ENCODE measurements at places on chromosomes 11 and 22.

GRCh38 chr22:46374663-46375474 lies 39.4 kb downstream of the TRMU start:
- DNase-seq: no peak

DNA sequence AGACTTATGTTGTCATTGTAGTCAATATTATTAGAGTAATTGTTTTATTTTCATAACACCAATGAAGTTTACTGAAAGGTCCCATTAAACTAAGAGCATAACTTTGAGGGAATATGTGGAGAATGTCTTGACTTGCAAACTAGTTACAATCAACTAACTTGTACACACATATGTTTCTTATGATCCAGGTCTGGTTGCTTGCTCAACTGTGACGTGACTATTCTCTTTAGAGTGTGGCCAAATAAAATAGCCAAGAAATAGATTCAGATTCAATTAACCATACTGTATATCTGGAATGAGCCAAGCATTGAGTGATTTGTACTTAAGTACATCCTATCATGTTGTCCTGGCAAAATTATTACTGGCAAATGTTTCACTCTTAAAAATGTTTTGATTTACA lies 101.7 kb downstream of the METTL15 start:
- DNase-seq: no peak

DNA sequence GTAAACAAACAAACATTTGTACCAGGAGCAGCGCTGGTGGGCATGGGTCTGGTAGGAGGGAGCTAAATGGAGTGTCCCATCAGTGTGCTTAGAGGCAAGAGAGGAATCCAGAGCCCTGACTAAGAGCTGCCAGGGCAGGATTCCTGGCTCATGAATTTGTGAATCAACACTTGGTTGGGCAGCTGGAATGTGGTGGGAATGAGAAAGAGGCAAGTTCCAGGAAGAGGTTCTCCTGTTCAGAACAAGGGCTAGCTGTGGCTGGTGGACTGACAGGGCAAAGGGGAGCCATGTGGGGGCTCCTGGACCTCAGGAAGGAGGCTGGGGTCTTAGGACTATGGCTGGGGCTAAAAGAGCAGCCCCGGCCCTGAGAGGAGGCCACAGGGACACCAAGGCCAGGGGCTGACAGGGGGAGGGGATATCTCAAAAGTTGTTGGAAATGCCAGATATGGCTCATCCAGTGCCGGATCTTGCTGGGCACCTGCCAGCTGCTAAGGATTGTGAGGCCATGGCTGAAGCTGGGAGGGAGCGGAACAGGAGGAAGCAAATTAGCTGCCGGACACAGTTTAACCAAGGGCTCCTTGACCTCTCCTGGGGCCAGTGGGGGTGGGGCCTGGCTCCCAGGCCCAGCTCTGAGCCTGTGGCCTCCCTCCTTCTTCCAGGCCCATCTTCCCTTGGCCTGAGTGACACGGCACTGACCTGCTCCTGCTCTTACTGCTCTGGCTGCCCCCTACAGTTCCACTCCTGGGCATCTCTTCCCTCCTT lies 14.6 kb upstream of the P2RY6 start:
- peak; percentile 86 for DNase-seq

DNA sequence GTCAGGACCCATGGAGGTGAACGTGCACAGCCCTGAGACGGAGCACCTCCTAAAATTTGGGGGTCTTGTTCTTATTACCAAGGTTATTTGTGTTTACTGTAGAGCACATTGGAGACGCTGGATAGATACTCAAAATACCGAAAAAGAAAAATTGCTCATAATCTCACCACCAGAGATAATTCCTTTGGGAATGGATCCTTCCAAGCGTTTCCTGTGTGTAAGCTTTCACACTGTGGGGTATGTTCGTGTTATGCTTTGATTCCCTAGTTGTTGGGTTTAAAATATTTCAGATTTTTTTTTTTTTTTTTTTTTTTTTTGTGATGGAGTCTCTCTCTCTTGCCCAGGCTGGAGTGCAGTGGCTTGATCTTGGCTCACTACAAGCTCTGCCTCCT lies 14.1 kb upstream of the MRGPRD start:
- DNase-seq: no peak

- no peak for DNase-seq
Measured at GRCh38 chr11:76835928-76836612, 24.6 kb upstream of the ACER3 start.

DNA sequence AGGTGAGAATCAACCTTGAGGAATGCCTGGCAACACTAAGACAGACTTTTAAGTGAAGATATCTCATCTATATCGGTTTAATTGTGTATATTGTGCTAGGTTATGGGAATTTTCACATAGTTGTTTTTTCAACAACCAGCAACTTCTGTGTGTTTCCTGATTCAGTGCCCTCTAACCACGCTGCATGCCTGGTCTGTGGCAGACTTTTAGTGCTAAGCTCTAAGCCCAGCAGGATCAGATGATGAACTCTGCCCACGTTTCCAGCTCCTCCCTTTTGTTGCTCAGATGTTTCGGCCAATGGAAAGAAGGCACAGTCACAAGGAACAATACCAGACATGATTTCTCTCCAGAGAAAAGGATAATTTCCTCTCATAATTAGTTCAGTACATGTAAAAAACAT lies 1.4 kb upstream of the VWA5A start:
- no peak for DNase-seq

DNA sequence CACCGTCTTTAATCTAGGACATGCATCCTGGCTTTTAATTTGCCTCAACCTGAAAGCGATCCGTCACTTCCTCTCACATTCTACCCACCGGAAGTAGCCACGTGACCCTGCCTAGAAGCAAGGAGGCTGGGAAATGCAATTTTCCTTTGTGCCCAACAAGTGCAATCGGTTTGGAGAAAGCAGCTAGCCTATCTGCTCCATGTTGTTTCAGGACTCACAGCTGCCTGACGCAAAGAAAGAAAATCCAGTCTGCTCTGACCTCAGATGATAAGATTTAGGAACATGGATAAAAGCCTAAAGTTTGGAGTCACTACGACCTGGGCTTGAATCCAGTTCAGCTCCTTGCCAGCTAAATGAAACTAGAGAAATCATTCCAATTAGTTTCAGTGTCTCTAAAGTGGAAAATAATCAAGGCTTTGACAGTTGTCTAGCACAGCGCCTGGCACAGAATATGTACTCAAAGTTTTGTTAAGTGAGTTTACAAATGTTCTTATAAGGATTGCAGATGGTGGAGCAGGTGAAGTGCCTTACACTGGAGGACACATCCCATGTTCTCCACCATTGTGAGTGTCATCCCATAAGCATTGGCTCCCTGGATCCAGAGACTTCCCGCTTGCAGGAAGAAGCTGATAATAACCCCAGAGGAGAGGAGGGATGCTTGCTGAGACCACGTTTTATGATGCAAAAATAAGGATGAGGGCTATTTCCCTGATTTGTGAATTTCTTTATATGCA lies 553.7 kb downstream of the MN1 start:
- DNase-seq: no peak

- no peak for DNase-seq
Measured at GRCh38 chr11:133034929-133035328, 497.4 kb downstream of the OPCML start.

GRCh38 chr11:11807811-11808782 lies 33.7 kb upstream of the USP47 start:
- DNase-seq: no peak

DNA sequence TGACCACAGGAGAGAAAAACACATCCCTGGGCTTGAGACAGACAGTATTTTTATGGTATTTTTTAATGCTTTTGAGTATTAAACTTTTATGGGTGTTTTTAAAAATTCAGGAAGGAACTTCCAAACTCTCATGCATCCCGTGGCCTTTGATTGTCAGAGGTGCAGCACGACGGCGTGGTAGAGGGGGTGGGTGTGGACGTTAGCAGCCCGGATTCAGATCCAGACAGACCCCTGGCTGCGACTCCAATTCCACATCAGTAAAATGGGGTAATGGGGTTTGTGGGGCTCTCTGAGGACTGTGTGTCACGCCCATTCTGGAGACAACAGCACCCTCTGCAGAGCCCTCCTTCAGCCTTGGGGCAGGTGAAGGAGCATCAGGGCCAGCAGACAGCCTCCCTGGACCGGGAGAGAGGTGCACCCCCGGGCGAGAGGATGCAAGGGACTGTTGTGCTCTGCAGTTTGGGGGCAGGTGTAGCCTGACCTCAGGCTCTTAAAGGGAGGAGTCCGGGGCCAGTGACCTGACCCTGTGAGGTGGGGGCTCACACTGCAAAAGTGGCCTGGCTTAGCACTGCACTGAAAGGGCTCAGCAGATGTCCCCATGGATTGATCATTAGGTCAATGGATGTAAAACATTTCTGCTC lies 1024.3 kb downstream of the TBC1D22A start:
- no peak for DNase-seq

GRCh38 chr22:24289114-24289513 lies 18.5 kb downstream of the SPECC1L start:
- DNase-seq: peak; percentile 17

GRCh38 chr11:5626196-5626595 lies 1.4 kb downstream of the TRIM34 start:
- no peak for DNase-seq

- DNase-seq: no peak
Measured at GRCh38 chr11:96318850-96319249, 24.1 kb downstream of the MAML2 start.

DNA sequence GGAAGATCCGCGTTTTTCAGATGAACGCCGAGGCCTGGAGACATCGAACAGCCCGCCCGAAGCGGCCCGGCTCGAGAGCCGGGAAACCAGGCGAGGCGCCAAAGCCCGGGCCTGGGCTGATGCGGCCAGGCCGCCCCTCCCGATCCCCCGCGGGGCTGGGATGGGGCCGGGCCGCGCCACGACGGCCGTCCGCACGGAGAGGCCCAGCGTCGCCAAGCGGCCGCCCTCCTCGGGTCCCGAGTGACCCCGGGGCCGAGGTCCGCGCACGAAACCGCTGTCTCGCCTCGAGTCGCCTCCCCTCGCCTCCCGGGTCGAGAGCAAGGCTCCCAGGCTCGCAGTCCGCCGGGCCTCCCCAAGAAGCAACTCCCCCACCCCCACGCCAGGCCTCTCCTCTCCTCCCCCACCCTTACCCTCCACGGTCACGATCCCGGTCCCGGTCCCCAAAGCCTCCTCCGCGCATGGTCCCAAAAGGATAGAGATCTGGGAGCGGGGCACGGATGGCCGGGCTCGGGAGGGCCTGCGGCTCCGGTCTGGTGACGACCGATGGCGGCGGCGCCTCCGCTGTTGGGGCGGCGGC lies 482 bp downstream of the DDX17 start:
- DNase-seq: peak; percentile 17

DNA sequence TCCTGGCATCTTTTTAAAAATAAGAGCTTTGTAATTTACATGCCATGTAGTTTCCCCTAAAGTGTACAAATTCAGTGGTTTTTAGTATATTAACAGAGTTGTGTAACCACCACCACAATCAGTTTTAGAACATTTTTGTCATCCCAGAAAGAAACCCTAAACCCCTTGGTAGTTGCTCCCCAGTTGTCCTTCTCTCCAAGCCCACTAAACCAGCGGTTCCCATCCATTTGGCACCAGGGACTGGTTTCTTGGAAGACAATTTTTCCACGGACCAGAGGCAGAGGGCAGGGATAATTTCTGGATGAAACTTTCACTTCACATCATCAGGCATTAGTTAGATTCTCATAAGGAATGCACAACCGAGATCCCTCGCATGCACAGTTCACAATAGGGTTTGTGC lies 22.6 kb downstream of the CABIN1 start:
- DNase-seq: no peak

DNA sequence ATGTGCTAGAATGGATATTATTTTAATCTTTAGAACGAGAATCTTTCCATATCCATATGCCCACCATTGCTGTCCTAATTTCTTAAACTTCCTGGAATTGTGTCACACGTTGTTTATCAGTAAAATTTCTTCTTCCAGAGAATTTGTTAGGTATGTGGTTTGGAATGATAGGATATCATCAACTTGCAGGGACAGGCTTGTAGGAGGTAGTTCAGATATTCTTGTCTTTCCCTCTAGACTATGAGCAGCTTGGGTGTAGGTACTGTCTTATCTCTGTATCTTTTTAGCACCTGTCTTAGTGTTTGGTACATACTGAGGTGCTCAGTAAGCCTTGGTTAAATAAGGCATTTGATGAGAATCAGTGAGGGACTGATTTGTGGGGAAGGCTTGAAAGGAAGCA lies 3.4 kb downstream of the CTNND1 start:
- no peak for DNase-seq

- no peak for DNase-seq
Measured at GRCh38 chr11:108703916-108704315, 39.0 kb downstream of the DDX10 start.

DNA sequence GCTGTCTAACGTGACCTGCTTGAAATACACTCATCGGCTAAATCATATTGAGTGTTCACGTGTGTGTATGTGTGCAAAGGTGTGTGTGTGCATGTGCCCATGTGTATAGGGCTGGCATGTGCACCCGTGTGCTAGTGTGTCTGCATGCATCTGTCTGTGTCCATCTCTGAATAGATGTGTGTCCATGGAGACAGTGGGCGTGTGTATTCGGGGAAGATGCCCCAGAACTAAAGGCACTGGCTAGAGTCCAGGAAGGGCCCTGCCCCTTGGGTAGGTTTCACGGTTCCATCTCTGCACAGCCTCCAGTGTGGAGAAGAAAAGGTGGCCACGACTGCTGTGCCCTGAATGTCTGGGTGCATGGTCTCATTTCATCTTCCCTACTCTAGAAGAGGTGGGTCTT lies 220.3 kb downstream of the MN1 start:
- DNase-seq: no peak

GRCh38 chr22:45526768-45527360 lies 24.2 kb downstream of the FBLN1 start:
- DNase-seq: no peak
